GM13976 (cell line): ENCODE measurements at places on chromosomes 3 and 15.

DNA sequence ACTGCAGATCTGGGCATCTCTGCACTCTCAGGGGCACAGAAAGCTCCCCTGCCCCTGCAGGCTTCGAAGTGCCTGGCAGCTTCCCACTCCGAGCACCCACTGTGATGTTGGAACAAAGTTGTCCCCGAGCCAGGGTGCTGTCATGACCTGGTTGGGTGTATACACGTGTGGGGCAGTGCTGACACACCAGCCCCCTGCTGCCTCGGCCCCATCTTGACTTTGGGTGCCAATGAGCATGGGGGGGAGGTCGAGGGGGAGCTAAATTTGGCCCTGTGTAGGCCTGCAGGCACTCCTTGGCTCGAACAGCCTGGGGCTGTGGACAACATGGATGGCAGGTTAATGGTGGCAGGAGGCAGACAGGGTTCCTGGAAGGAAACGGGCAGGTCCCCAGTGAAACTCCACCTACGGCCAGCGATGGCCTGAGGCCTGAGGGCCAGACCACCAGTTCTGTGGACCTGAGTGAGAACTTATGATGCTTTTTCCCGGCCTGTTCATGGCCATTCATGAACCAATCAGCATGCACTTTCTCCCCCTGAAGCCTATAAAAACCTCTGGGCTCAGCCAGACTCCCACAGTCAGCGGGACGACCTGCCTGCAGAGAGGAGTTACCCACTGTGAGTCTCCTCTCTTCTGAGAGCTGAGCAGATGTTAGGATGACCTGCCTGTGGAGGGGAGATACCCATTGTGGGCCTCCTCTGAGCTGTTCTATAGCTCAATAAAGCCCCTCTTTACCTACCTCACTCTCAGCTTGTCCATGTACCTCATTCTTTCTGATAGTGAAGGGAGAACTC, 1029.1 kb upstream of the GBE1 start:
- DNase-seq = no peak

- DNase-seq = no peak
Measured at GRCh38 chr15:91318931-91319330, 218.9 kb downstream of the SV2B start.

- peak; percentile 65 for DNase-seq
Measured at GRCh38 chr3:64533617-64534317, 154.0 kb downstream of the ADAMTS9 start.

DNA sequence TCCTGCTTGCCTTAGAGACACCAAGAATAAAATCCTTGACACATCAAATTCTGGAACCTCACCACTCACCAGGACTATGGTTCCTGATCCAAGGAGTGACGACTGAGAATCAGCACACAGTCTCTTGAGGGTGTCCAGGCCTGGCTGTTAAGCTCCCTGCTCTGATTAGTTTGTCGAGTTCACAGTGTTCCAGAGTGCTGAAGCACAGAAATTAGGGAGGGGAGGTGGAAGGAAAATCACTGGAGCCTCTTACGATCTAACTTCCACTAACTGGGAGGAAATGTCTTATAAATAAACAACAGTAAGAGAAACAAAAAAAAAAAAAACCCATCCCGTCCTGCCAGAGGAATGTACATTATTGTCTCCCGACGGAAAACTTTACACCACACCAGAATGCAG, 330.2 kb downstream of the TIGIT start:
- DNase-seq = no peak

DNA sequence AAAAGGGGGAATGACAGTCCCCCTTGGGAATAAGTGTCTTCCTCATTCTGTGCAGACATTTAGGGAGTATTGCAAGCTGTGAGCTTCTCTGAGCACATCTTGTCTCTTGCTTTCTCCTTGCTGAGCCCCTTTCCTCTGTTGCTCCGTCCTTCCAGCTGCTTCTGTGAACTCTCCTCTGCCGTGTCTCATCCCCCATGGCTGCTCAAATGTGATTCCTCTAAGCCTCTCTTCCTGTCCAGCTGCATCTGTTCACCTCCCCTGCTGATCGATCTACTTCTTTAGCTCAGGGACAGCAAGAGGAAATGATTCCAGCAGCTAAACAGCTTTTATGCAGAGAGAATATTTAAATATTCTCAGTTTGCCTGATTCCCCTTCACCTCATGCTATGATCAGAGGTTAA, 328.0 kb upstream of the DNAJC19 start:
- DNase-seq = no peak

- DNase-seq = peak; percentile 46
Measured at GRCh38 chr15:74958320-74958907, 1.8 kb upstream of the RPP25 start.

DNA sequence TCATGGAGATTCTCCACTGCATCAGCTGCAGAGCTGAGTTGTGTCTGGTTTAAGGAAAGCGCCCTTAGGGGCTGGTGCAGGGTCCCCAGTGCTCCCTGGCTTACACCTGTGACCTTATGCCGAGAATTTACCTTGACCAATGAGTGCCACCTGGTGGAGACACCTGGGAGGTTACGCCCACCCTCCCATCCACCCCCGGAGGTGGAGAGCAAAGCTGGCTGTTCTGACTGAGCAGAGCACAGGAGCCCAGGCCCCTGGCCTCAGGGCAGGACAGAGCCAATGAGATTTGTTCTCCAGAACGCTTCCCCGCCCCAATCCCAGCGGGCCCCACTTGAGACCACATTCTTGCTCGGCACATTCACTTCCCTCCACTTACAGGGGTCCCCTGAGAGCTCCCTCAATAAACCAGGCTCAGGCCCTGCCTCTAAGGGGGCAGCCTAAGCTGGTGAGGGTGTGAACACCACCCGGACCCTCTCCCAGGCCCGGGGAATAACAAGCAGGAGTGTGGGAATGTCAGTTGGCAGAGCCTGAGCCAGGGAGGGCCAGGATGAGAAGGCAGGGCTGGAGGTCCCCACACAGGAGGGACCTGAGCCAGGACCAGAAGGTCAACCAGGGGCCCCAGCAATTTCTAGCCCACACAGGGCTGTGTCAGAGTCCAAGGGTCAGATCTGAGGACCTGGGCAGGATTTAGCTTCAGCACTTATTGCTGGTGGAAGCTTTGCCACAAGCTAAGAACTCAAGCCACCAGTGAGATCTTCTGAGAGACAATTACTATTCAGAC, 117.1 kb downstream of the TPRA1 start:
- DNase-seq = peak; percentile 64
